ENCODE measurements at places on chromosomes 7 and 10.
A peak's percentile ranks its signal among the peaks of the same experiment; 100 is the strongest.

DNA sequence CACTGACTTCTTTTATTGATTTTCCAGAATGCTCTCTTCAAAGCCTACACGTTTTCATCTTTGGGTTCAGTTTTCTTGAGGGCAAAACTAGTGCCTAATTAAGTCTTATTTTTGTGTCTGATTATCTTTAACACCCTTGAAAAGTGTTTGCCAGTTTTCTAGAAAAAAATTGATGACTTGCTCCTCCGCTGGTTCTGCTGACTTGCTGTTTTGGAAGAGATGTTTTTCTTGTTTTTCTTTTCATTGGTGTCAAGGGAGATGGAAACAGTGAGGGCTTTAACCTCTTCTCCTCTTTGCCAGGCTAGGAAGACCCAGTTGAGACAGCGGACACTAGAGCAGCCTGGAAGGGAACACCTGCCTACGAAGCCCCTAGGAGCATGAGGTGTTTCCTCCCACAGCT lies 123.7 kb upstream of the EEPD1 start:
- no peak for DNase-seq

- DNase-seq: no peak
Observed at GRCh38 chr7:18350678-18351077, 144.9 kb upstream of the HDAC9 start.

DNA sequence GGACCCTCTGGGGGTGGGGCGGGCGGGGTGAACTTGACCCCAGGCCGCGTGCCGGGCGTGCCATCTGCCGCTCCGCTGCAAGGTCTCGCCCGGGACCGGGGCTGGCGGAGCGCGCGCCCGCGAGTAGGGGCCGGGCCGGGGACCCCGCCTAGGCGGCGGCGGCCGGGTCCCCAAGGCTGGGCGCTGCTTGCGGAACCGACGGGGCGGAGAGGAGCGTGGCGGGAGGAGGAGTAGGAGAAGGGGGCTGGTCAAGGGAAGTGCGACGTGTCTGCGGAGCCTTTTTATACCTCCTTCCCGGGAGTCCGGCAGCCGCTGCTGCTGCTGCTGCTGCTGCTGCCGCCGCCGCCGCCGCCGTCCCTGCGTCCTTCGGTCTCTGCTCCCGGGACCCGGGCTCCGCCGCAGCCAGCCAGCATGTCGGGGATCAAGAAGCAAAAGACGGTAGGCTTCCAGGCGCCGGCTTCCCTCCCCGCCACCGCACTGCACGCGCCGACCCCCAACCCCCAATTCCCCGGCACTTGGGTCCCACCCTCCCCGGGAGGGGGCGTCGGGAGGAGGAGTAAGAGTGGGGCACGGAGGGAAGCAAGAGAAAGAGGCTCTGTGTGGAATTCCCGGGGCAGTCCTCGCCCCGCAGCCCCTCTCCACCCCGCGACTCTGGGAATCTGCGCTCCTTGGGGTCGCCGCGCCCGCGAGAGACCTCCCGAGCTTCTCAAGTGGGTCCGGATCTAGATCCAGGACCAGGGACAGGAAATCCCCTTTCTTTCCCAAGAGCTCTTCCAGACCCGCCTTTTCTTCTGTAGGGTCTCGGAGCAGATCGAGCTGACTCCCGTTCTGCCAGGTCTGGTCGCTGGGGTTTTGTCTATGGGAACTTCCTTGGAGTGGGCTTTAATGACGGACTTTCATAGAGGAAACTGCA lies at the start of gene PAPSS2:
TSS of gene PAPSS2 (plus strand) at position 308 of the 913 bp plus-strand sequence. CDS start at position 412, 104 bp downstream.
- DNase-seq: peak; percentile 27

DNA sequence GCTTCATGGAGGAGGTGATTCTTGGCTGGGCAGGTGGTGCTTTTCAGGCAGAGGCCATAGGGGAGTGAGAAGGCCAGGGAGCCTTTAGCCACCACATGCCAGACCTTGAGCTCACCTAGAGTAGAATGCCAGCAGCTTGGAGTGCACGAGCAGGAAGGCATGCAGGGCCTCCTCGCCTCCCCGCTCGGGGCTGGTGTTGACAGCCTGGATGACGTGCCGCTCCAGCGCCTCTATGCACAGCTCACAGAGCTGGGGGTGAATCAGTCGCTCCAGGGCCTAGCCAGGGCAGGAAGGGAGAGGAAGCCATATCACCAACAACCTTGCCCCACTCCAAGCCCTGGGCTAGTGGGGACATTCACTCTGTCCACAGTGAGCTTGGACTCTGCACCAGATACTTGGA lies 15.7 kb downstream of the HPS1 start:
- no peak for DNase-seq

GRCh38 chr10:21363092-21363730 lies 162.3 kb downstream of the SKIDA1 start:
- DNase-seq: no peak

GRCh38 chr10:49597426-49598163 lies 12.5 kb upstream of the SLC18A3 start:
- no peak for DNase-seq

- no peak for DNase-seq
Observed at GRCh38 chr10:29237786-29238185, 51.1 kb upstream of the LYZL1 start.

Measured in activated CD4-positive, alpha-beta T cell treated with anti-CD3 and anti-CD28 coated beads, Interleukin-10, Interleukin-2, amounts not matched to agents 100 ng/mL and 50 ng/mL, durations not matched to agents 16 hours and 8 hours (primary cell).